ENCODE measurements at places on chromosomes 2 and 18.

DNA sequence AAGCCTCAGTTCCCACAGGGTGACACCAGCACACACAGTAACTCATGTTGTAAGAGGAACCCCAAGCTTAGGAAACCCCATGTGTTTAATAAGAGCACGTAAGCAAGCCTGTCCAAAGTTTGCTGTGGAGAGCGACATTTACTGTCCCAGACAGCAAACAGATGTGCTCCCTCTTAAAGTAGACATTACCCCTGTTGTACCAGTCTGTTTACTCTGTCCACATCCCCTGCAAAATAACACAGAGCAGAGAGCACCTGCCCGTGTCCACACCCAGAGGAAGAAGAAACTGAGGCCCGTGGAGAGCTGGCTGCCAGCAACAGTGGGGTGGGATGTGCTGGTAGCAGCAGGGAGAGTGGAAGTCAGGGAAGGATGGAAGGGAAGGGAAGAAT, 243.5 kb downstream of the GBX2 start:
- DNase-seq: no peak

DNA sequence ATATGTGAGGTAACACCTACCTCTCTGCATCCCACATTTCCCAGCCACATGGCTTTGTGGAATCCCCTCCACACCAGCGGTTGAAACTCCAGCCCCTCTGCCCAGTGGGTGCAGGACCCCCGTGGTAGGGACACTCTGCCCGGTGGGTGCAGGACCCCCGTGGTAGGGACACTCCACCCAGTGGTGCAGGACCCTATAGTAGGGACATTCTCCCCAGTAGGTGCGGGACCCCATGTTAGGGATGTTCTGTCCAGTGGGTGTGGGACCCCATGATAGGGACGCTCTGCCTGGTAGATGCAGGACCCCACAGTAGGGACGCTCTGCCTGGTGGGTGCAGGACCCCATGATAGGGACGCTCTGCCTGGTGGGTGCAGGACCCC, 11.5 kb downstream of the COPS9 start:
- no peak for DNase-seq

DNA sequence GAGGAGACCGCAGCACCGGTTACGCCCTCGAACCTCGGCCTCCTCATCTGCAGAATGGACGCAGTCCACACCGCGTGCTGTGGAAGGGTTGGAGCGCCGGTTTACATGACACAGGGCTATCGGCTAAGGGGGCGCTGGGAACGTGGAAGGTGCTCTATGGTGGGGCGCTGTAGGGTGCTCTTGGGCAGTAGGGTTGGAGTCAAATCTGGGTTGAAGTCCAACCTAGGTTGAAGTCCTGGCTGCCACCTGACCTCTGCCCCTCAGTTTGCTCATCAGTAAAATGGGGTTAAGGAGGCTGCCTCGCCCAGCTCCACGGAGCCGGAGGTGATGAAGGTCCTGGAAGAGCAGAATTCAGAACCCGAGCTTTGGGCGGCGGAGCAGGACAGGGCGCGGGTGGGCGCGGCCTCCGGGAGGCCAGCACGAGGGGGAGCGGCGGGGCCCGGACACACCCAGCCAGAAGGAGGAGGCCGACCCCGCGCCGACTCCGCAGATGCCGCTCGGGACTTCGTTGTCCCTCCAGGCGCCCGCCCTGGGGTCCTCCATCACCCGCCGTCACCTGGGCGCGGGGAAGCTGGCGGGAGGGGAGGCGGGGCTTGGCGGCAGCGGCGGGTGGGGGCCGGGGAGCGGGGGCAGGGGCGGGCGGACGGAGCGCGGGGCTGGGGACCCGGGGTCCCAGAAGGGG, 558 bp upstream of the GAREM2 start:
- DNase-seq: no peak

DNA sequence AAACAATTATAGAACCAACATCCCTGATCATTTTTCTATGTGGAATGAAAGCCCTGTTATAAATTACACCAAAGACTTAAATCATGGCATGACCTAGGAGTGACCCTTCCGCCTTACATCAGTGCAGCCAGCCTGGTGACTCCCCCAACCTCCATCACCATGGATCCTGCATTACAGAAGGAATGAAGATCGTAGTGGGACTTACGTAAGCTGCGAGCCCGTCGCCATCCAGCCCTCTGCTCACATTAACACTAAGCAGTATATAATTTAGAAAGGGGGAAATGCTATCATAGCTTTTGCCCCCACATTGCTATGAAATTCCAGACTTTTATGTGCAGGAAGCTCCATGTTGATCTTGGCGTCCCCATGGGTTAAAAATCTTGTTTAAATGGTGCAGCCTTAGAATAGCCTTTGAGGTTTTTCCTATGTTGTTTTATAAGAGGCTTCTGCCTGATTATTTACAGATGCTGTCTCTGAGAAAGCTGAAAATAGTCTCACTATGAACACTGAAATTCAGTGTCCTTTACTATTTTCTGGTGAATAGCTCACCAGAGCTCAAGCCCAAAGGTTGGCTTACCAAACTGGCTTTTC, 76.3 kb downstream of the COLEC12 start:
- DNase-seq: no peak

GRCh38 chr2:25506226-25506625, 164.5 kb upstream of the DNMT3A start:
- no peak for DNase-seq

GRCh38 chr2:74935975-74936391, 22.5 kb upstream of the POLE4 start:
- DNase-seq: no peak

GRCh38 chr2:118279005-118279404, 190.7 kb downstream of the INSIG2 start:
- no peak for DNase-seq

DNA sequence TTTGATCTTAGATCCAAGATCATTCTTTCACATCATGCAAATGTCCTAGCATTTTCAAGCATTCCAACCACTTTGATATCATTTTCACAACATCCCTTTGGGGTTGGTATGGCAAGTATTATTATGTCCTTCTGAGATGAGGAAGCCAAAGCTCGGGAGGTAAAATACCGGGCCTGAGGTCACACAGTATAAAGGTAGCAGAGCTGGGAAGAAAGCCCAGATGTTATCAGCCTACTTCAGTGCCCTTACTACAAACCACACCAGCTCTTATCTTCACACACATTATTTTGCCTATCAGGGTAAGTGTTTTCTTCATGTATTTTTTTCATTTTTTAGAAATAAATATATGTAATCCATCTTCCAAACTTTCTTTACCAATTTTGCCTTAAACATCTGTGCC, 4.2 kb upstream of the B4GALT6 start:
- DNase-seq: no peak

GRCh38 chr2:170929686-170930050, 615 bp downstream of the GORASP2 start:
- DNase-seq: peak; percentile 20

DNA sequence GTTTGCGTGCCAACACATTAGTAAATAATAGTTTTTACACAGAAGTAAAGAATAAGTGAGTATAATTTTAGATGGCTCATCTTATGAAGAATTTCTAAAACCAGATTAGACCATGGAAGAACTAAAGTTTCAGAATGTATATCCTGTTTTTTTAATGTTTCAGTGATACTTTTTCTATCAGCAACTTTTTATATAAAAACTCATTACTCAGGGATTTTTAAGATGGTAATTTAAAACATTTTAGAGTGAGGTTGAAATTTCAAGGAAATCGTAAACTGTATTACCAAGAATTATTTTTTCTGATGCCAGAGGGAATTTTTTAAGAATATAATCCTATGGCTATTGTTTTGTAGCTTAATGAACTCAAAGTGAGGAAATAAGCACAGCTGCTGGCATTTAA, 128.5 kb upstream of the FANCL start:
- no peak for DNase-seq

DNA sequence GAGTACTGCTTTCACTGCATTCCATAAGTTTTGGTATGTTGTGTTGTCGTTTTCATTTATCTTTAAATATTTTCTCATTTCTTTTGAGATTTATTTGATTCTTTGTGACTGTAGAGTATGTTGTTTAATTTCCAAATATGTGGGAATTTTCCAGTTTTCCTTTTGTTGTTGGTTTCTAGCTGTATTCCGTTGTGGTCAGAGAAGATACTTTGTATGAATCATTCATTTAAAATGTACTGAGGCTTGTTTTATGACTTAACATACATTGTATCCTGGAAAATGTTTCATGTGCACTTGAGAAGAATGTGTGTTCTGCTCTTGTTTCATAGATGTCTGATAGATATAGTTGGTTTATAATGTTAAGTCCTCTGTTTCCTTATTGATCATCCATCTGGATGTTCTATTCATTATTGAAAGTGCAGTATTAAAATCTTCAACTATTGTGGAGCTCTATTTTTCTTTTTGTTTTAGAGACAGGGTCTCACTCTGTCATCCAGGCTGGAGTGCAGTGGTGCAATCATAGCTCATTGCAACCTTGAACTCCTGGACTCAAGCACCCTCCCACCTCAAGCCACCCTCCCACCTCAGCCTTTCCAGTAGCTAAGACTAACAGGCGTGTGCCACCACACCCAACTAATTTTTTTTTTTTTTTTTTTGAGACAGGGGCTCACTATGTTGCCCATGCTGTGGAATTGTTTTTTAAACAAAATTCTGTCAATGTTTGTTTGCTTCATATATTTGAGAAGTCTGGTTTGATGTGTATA, 96.8 kb downstream of the TAF4B start:
- no peak for DNase-seq

- DNase-seq: no peak
These were observed 32.3 kb downstream of the ASXL2 start for GRCh38 chr2:25845843-25846505.

GRCh38 chr2:37894601-37895000, 30.5 kb upstream of the RMDN2 start:
- DNase-seq: no peak

- no peak for DNase-seq
These were observed 53.5 kb downstream of the DGKD start for GRCh38 chr2:233407771-233408181.

DNA sequence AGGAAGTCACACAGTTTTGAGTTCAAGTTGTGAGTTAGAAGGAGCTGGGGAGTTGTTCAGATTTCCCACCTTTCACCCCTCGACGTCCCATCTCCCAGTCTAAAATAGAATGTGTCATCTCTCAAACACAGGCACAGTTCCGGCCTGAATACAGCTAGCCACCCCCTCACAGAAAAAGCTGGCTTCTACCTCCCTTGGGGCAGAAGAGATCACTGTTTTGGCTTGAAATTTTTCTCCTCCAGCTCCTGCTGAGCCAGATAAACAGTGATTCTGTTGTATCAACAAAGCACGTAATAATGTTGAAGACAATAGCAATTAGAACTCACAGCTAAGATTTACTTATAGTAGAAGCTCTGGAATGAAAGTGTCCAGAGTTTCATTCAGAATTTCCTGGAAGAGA, 74.7 kb downstream of the KIAA2012 start:
- no peak for DNase-seq

DNA sequence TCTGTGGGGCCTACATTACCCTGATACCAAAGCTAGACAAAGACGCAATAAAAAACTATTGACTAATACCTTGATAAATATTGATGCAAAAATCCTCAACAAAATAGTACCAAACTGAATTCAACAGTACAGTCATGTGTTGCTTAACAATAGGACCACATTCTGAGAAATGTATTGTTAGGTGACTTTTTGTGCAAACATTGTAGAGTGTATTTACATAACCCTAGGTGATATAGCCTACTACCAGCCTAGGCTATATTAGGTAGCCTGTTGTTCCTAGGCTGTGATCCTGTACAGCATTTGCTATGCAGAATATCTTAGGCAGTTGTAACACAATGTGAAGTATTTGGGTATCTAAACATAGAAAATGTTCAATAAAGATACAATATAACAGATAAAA, 36.7 kb downstream of the CCDC138 start:
- no peak for DNase-seq

- no peak for DNase-seq
These were observed 142.9 kb downstream of the LDLRAD4 start for GRCh38 chr18:13361431-13361830.

- DNase-seq: no peak
These were observed 128.8 kb upstream of the KYNU start for GRCh38 chr2:142748559-142749099.

DNA sequence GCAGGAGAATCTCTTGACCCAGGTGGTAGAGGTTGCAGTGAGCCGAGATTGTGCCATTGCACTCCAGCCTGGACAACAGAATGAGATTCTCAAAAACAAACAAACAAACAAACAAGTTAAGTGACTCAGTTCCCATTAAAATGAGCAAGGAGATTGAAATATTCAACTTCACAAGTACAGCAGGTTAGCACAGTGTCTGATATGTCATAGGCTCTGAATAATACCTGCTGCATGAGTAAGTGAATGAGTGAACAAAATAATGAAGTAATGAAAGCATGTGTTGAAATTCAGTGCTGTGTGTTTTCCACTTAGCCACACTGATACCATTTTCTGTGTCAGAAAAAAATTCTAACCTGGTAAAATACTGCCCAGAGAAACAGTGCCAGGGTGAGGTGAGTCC, 41.9 kb upstream of the SETBP1 start:
- no peak for DNase-seq

DNA sequence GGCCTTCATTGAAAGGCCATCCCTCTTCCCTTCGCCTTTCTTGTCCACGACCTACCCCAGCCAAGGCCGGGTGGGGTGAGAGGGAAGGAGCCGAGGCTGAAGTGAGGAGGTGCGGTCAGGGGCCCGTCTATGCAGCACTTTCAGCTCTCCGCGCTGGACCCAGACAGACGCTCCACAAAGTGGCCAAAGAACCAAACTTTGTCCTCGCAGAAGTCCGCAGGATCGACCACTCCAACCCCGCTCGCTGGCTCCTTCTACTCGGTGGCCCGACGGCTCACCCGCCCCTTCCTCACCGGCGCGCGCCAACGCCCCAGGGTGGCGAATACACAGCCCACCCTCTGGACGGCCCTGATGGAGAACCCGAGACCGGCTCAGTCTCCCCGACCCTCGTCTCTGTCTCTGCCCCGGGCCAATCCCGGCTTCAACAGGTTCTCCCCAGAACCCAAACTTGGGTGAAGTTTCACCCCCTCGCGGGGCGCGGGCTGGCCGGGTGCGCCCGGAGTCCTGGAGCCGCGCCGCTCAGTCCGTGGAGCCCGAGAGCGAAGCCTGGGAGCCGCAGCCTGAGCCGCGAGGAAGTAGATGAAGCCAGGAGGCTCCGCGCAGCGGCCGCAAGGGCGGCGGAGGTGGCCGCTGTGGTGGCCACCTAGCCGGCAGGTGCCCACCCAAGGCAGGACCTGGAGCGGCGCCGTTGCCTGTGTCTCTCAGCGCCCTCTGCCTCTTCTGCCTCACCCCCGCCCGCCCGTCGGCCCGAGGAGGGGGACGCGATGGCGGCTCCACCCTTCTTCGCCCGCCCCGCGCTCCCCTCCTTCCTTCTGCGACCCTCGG, 26.7 kb upstream of the ALPP start:
- DNase-seq: no peak

Measured in CD4-positive, alpha-beta T cell treated with Interleukin-4 for 1 hour (primary cell).